ENCODE measurements at places on chromosomes 1 and 21.

- DNase-seq: no peak
Measured at GRCh38 chr1:20319456-20320220, 29.0 kb downstream of the VWA5B1 start.

DNA sequence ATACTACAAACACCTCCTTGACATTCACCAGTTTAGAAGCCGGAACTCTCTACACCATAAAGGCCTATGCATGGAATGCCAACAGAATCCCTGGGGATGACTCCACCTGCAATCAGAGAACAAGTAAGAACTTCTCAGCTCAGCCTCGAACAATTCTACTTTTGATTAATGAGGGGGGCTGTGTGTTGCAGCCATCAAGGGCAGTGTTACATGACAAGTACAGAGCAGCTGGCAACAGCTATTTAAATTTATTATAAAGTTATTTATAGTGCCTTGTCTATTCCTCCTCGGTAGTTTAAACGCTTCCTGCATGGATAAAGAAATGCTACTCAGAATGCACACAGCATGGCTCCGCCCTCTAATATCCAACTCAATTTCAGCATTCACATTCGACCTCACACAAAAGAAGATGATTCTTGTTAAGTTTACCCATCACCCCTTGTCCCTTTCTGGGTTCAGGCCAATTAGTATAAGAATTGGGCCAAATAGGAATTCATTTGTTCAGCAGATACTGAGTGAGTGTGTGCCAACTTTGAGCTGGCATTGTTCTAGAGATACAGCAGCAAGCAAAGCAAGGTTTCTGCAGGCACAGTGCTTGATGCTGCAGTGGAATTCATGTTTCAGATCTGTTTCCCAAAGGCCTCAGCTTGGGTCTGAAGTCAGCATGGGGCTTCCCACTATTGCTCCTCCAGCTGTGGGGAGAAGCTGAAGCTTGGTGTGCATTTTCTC is 6.4 kb downstream of the FNDC7 start:
- no peak for DNase-seq

GRCh38 chr1:23868557-23869016 is 497 bp upstream of the FUCA1 start:
- no peak for DNase-seq

- DNase-seq: no peak
Measured at GRCh38 chr21:35386491-35387079, 337.5 kb upstream of the RUNX1 start.

DNA sequence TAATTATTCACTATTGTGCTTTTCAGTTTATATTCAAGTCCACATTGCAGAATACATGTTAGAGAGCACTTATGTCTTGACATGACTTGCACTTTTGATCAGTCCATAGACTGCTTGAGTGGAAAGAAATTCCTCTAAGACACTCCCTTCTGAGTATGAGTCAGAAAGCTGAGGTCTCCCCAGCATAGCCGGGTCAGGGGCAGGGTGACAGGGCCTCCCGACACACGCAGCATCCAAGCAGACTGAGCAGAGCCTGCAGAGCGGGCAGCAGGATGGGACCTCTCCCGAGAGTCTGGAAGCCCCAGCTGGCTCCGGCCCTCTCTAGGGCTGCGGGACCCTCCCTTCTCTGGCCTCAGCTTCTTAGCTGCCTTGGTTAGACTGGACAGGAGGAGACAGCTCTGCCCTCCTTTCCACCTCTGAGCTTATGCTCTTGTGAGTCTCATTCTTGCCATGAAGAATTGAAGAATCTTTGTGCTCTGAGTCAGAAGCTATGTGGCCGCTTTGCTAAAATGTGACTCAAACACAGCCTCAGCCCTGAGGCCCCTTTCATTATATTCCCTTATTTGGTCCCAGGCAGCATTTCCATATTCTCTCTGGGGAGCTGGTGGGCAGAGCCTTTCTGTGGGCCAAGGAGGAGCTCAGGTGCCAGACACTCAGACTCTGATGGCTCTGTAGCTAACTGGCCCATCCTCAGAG is 11.2 kb upstream of the CAPN2 start:
- peak; percentile 29 for DNase-seq

GRCh38 chr21:41666641-41667081 is 100.2 kb downstream of the RIPK4 start:
- DNase-seq: no peak

DNA sequence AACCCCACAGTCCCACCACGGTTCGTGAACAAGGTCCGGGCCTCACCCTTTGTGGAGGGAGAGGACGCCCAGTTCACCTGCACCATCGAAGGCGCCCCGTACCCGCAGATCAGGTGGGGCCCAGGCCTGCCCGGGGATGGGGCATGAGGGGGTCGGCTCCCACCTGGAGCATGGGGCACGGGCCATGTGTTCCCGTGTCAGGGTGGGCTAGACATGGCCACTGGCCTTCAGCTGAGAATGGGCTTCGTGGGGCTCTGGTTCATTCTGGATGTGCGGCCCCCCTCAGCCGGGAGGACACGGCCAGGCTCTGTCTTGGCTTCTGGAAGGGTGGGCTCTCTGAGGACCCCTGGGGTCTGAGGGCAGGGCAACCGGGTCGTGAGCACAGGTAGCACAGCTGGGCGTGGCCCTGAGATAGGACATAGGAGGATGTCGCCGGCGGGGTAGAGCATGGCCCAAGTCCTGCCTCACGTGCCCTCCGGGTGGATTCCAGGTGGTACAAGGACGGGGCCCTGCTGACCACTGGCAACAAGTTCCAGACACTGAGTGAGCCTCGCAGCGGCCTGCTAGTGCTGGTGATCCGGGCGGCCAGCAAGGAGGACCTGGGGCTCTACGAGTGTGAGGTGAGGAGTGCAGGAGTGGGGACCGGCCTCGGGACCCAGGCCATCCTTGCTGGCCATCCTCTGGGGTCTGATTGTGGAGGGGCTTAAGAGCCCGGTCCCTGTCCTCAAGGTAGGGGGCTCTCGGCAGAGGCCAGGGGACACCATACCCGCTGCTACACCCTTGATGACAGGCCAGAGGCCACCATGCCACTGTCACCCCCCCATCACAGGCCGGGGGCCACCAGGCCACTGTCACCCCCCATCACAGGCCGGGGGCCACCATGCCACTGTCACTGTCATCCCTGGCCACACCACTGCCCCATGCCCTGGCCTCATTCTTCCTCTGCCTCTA is 55.5 kb downstream of the TRIM11 start:
- no peak for DNase-seq

DNA sequence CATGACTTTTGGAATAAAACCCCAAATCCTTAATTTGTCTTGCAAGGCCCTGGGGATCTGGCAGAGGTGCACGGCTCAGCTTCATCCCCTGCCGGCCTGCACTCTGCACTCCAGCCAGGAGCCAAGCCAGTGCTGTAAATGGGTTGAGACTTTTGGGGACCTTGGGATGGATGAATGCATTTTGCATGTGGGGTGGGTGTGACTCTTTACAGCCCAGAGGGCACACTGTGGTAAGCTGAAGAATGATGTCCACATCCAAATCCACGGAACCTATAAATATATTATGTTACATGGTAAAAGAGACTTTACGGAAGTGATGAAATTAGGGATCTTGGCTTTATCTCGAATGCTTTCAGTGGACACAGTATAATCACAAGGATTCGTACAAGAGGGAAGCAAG is 177.8 kb downstream of the EDEM3 start:
- DNase-seq: no peak

DNA sequence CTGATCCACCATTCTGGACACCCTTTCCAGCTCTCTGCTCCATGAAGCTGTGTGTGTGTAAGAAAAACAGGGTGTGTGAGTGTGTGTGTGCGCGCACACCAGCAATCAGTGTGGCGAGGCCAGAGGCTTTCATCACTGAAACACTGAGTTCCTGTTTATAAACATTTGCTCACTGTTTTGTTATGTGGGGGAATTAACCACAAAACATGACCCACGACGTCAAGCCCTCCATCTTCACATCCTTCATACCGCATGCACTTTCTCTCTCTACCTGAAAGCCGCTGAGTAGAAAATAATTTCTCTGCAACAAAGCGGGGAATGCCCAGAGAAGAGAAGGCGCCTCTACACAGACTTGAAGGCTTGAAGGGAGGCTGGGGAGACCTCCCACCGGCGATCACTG is 148.9 kb upstream of the IRF2BP2 start:
- peak; percentile 36 for DNase-seq

DNA sequence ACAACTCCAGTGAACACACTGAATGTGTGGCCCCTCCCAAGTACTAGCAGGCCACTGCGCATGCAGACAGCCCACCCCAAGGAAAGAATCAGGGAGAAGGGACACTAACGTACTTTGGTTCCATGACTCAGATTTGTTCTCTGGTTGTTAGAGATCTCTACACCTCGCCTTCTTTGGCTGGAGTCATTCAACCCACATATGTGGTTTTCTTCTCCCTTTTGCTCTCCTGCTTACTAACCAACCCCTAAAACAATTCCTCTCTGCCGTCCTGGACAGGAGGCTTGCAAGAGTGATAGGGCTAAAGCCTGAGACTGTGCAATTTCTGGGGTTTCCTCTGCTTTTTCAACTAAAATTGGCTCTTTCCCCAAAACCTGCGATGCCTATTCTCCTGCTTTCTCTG is 5.7 kb upstream of the CD48 start:
- DNase-seq: no peak
